ENCODE measurements at places on chromosomes 7 and 10.

DNA sequence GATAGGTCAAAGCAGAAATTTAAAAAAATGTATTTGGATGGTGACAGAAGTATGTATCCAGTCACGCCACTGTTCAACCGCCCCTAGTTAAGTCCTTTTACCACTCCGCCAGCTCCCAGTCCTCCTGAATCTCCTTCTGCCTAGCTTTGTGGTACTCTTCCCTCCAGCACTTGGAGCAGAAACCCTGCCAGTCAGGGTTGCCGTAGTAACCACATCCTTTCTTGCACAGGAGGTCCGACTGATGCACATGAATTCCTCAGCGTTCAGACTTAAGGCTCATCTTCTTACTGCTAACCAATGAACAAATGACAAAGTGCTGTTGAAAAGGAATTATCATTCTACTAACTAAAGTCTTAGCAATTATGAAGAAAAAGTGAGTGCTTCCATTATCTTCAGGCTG lies 175.3 kb upstream of the KCTD7 start:
- DNase-seq, result no peak

DNA sequence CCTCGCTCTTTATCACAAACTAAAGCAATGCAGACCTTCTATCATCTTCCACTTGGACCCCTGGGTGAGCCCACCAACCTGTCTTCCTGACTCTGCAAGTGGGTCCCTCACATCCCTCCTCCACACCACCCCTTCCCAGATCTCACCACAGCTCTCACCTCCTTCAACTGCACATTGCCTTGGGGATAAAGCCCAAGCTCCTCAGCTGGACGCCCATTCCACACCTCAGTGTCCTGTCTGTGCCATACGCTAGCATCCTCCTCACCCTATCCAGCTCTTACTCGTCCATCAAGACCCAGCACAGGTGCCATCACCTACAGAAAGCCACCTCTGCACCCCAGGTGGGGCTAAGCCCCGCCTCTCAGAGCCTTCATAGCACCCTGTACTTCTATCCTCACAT lies 141.0 kb upstream of the LANCL2 start:
- peak; percentile 14 for DNase-seq

- no peak for DNase-seq
Observed at GRCh38 chr7:134284952-134285351, 31.8 kb downstream of the SLC35B4 start.

- no peak for DNase-seq
Observed at GRCh38 chr7:7247658-7248057, 65.3 kb downstream of the C1GALT1 start.

DNA sequence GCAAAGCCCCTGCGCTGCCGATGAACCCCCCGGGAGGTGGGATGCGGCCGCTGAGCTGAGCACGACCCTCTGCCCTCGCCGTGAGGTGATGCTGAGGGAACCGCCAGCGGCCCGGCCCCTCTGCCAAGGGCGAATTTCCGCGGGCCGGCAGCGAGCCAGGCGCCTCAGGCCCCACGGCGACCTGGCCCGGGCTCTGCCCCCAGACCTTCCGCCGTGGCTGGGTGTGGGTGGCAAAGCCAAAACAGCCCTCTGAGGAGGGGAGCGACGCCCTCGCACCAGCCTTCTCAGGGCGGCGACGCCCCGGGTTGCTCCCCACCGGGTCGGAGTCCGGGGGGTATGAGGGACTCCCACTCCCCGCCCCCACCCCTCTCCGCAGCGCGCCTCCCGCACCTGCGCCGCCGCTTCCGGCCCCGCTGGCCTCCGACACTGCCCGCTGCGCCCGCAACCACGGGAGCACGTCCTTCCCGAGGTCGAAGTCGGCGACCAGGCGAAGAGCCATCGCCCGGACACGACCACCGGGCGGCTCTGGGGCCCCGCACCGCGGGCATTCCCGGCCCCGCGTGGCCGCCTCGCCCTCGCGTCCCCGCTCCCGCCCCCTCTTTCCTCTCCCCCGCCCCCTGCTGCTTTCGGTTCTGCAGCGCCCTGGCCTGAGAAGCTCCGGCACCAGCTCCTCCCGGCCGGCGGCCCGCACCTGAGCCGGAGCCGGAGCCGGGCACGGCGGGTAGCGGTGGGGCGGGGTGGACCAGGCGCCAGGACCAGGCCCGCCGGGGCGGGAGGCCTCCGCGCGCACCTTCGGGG lies at the start of gene GSAP:
Gene GSAP, minus strand, starts transcription at position 527 of the 798 bp plus-strand sequence. Its CDS starts 28 bp downstream, at position 499.
- peak; percentile 71 for DNase-seq

GRCh38 chr7:22821702-22822485 lies 755 bp downstream of the TOMM7 start:
- DNase-seq, result no peak

DNA sequence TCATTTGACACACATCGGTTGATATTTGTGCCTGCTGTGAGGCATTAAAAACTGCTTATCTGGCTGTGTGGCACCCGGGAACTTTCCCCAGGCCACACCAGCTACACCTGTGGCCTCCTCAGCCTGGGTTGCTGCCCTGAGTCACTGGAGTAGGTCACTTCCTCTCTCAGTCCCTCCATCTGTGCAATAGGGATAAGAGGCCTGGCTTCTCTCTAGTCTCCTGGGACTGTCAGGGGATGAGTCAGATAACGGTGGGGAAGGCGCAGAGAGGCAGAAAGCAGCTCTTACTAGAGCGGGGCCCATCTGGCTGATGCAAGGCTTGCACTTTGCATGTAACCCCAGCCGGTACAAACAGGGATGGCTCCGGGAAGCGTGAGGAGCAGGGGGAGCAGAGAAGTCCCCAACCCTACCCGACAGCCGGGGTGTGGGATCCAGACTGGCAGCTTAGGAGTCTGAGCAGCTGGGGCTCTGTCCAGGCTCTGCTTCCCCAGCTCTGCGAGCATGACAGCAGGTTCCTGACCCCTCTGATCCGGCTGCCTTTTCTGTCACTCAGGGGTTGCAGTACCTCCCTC lies 34.0 kb downstream of the DNAJB12 start:
- peak; percentile 99 for DNase-seq

DNA sequence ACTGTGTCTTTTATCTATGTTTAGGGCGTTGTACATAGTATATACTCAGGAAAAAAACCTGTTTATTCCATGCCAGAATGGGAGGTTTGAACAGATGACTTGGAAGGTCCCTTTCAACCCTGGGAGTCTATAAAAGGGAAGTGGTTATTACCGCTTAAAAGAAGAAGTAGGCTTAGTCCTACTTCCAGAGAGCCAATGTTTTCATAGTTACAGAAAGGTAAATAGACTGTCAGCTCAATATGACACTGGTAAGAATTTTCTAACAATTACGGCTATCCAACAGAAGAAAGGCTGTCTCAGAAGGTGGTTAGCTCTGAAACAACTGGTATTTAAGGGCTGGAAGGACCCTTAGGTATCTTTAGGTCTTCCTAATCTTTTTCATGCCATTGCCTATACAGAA lies 1.1 kb upstream of the TFAM start:
- DNase-seq, result no peak

- peak; percentile 92 for DNase-seq
Observed at GRCh38 chr10:14416308-14416700, 85.6 kb upstream of the FRMD4A start.

DNA sequence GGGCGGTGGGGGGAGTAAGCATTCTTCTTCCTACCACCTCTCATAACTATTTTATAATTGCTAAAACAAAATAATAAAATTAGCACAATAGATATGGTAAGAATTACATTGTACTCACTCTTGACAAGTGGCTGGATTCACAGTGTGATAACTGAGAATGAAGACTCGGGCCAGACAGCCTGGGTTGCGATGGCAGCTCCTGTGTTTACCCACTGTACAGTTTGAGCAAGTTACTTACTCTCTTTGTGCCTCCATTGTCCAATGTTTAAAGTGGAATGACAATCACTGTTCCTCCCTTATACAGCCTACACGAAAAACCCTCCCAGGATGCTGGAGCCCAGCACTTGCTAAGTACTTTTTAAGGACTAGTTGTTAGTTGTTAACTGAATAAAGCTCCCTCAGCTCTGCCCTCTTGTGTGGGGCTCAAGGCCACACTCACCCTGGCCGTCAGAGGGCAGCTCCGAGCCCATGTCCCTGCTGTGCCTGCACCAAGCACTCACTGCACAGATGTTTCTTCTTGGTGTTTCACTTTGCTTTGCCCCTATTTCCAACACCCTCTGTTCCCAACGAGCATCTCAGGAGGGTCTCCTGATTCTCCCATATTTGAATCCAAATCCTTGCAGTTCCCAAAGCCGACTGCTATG lies 56.4 kb upstream of the NPS start:
- DNase-seq, result peak; percentile 67

DNA sequence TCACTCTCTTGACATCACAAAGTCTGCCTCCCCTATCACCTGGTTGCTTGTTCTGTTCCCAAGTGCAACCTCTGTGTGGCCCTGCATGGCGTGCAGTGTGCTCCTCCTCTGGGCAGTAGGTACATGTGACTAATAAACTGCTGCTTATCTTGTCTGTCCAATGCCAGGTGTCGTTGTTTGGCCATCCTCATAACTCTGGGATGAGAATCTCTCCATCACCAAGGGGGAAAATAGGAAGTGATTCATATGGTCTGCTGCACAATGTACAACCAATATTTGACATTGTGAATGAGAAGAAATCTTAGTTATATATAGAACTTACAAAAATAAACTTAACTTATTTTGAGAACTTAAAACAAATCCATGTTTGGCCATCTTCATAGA lies 135.2 kb downstream of the INHBA start:
- DNase-seq, result no peak

DNA sequence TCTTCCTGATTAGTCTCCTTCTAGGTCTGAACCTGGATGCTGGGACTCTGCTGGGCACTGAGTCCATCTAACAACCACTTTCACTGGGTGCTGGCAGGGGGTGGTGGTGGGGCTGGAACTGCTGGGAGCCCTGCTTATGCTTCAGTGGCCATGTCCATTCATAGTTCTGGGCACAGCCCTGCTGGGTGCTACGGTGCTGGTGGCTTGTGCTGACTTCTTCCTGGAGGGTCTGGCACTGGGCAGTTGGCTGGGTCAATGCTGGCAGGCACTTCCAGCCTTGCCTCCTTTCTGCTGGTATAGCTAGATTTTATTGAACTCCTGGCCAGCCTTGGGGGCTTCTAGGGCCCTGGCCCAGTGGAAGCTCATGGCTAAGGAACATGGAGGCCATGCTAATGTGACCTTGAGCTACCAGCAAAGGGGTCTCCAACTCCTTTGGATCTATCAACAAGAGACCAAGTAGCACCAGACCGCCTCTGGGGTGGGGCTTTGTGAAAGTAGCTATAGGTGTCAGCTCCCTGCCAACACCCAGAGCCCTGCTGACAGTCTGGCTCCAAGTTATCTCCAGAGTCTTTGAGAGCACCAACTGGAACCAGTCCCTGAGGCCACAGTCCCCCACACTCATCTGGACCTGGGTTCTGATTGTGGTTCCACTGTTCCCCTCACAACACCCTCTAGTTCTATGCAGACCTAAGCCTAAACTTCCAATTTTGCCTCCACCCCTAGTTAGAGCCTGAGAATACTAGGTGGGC lies 99.6 kb downstream of the MAGI2 start:
- no peak for DNase-seq

- peak; percentile 76 for DNase-seq
Observed at GRCh38 chr7:130063036-130063435, 7.3 kb upstream of the KLHDC10 start.

- peak; percentile 62 for DNase-seq
Observed at GRCh38 chr10:120607016-120607709, 150.1 kb downstream of the PLPP4 start.

GRCh38 chr10:88274286-88274685 lies 308.8 kb downstream of the RNLS start:
- no peak for DNase-seq

GRCh38 chr10:130542761-130543160 lies 406.6 kb downstream of the GLRX3 start:
- no peak for DNase-seq

GRCh38 chr10:14583252-14583651 lies 191.4 kb downstream of the FAM107B start:
- DNase-seq, result no peak

DNA sequence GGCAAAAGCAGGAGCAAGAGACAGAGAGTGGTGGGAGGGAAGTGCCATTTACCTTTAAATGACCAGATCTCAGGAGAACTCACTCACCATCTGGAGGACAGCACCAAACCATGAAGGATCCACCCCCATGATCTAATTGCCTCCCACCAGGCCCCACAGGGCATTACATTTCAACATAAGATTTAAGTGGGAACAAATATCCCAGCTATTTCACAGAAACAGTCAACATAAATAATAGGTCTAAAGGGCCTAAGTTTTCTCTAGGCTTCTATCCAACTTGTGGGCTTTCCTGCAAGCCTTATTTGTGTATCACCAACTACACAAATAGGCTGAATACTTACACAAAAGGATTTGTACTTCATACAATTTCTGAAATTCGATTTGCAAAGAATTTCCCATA lies 196.8 kb upstream of the POT1 start:
- no peak for DNase-seq

GRCh38 chr10:100749309-100750217 lies 4.2 kb downstream of the PAX2 start:
- DNase-seq, result no peak

All from islet precursor cell (in vitro differentiated cells).